Stimulated activated CD8-positive, alpha-beta memory T cell treated with anti-CD3 and anti-CD28 coated beads, Interleukin-7, amount 100 ng/mL, for 24 hours (primary cell): ENCODE measurements at places on chromosomes 12 and 14.

DNA sequence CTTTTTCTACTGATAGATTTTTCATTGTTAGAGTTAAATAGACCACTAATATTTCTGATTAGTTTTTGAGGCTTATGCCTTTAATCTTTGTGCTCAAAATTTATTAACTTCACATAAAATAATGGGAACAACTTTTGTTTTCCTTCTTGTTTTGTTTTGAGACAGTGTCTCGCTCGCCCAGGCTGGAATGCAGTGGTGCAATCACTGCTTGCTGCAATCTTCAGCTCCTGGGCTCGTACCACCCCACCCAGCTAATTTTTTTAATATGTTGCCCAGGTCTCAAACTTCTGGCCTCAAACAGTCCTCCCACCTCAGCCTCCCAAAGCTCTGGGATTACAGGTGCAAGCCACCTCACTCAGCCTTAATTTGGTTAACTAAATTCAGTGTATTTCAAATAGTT is 16.8 kb downstream of the SCFD1 start:
- no peak for DNase-seq

GRCh38 chr14:72495668-72496067 is 398.2 kb downstream of the DPF3 start:
- no peak for DNase-seq

DNA sequence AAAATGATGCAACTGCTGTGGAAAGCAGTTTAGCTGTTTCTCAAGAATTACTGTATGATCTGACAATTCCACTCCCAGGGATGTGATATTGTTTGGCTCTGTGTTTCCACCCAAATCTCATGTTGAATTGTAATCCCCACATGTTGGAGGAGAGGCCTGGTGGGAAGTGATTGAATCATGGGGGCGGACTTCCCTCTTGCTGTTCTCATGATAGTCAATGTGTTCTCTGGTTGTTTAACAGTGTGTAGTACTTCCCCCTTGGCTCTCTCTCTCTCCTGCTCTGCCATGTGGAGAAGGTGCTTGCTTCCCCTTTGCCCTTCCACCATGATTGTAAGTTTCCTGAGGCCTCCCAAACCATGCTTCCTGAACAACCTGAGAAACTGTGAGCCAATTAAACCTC is 93.4 kb upstream of the CPM start:
- DNase-seq, result no peak

DNA sequence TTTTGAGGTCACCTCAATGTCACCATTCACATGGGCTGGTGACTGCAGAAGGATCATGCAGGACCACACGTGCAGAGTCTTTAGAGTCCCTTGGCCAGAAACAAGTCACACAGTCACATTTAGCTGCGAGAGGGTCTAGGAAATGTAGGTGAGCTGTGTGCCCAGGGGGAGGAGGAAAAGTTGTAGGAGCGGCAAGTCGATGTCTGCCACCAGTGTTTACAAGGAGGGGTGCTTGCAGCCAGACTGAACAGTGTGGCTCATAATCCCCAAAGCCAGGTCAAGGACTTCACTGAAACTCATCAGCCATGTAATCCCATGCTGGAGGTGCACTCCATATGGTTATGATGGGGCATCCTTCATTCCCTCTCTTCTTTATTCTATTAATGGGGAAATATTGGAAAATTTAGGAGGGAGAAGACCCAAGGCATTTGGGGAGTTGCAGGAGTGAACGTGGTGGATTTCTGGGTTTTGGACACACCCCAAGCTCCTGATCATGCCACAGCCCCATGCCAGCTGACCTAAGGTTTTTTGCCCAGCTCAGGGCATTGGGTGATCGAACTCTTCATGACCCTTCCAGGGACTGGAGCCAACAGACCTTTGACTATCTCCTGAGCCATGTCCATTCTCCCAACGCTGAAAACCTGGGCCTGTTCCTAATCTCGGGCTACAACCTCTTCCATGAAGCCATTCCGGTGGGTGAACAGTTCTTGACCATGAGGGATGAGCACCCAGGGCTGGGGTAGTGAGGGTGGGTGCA is 7.2 kb downstream of the DAO start:
- no peak for DNase-seq

GRCh38 chr12:31662176-31662849 is 2.8 kb downstream of the ETFBKMT start:
- DNase-seq, result no peak
